ENCODE measurements at places on chromosomes 6 and 20. TPM values are rescaled to one million over a fixed set of nuclear protein-coding genes. Genes with fewer than 3 reads are reported as not detected.

- DNase-seq = no peak
Observed at GRCh38 chr6:47865206-47865605, 83.4 kb downstream of the OPN5 start.

SNX9 gene
- 13.0 TPM for polyA plus RNA-seq

GRCh38 chr6:71908162-71908765 is 21.9 kb downstream of the RIMS1 start:
- DNase-seq = no peak

BMP7 gene
- 0.22 TPM for polyA plus RNA-seq

DNA sequence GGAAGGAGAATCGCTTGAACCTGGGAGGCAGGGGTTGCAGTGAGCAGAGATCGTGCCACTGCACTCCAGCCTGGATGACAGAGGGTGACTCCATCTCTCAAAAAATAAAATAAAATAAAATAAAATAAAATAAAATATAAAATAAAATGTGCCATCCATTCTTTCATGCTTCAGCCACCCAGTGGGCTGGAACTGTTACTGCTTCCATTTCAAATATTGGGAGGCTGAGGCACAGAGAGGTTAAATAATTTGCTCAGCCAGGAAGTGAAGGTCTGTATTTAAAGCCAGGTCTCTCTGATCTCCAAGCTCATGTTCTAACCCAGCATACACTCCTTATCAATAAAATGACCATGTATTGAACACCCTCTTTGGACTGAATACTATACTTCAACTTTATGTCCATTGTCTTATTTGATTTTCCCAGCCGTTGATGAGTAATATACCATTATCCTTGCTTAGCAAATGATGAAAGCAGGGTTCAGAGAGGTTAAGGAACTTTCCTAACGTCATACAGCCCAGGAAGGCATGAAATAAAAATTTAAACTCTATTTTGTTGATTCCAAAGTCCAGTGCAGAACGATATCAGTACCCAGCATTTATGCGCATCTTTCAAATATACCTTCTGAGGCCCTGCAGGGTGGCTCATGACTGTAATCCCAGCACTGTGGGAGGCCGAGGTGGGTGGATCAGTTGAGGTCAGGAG is 25.8 kb upstream of the SLC9A8 start:
- DNase-seq = no peak

DNA sequence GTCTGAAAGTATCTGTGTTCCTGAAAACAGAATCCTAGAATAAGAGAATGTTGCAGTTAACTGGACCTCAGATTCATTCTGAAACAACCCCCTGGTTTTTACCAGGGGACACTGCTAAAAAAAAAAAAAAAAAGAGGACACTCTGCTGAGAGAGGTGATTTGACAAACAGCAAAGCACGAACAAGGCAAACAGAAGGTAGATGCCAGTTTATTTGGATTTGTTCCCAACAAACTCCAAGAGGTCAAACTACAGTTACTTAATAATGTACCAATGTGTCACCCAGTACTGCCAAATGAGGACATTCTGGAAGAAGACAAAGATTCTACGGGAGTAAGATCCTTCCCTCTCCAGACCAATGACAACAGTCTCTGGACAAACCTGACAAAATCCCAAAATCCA is 40.6 kb upstream of the SLC22A16 start:
- no peak for DNase-seq

- DNase-seq = no peak
Observed at GRCh38 chr6:15864038-15864707, 201.3 kb upstream of the DTNBP1 start.

DNA sequence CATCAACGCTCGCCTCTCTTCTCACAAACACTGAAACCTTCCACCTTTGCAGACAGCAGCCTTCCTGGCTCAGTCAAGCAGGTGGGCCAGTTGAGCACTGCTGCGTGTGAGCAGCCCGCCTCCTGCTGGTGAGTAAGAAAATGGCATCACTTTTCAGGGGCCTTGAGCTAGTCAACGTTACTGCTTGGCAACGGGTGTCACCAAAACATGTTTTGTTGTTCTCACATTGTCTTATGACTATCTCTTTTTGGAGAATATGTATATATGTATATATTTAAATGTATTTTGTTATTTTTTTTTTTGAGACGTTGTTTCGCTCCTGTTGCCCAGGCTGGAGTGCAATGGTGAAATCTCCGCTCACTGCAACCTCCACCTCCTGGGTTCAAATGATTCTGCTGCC is 97.0 kb upstream of the AGPAT4 start:
- DNase-seq = peak; percentile 76

GRCh38 chr6:24391756-24392405 is 10.9 kb upstream of the MRS2 start:
- no peak for DNase-seq

DNA sequence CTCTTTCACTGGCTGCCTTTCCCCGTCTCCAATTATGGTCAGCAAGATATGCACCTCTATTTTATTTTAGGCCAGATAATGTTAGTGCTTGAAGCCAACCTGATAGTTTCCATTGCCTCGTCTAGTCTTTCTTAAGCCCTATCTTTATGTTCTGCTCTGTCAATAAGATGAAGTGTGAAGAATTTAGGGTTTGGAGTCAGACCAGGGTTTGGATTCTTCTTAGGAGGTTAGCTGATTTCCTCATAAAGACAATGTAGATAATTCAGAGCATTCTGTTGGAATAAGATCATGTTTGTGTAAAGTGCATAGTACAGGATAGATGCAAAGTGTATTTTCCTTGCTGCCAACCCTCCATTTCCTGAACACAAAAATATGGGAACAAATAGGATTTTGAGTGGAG is 43.8 kb downstream of the PKIB start:
- DNase-seq = no peak

GRCh38 chr6:160227038-160227768 is 31.4 kb downstream of the SLC22A2 start:
- DNase-seq = no peak

GRCh38 chr6:72461144-72461543 is 160.7 kb upstream of the KCNQ5 start:
- no peak for DNase-seq

Measured in A549 (cell line).